ENCODE measurements at places on chromosomes 13 and 19.

- no peak for DNase-seq
These were observed 609 bp downstream of the ZAR1L start for GRCh38 chr13:32314271-32315237.

DNA sequence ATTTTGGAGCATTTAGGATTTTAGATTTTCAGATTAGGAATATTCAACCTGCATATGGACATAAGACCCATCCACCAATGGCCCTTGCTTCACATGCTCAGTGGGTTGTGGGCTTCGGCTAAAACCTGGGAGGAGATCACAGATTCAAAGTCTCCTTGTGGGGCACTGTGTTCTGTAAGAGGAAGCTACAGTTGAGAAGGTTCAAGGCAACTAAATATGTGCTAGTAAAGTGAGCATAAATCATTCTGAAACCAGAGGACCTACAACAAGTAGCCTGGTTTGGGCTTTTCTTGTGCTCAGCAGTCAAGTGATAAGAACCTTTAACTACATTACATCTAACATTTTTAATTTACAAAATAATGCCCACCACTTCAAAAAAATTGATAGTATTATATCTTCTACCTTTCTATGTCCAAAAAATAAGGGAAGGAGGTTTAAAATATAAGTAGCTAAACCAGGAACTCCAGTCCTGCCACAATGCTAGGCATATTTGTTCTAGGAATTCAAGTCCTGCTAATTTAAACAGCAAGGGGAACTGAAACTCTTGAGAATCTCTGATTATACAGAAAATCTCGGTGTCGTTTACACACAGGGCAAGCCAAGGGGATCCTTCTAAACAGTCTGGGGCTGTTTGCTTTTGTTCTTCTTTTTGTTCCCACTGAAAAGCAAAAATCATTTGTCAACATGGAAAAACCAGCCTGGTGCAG lies 36.6 kb downstream of the FOXO1 start:
- no peak for DNase-seq

GRCh38 chr19:30088567-30088966 lies 146.5 kb downstream of the URI1 start:
- no peak for DNase-seq

- no peak for DNase-seq
These were observed 141.3 kb downstream of the RNF17 start for GRCh38 chr13:24905242-24905641.

DNA sequence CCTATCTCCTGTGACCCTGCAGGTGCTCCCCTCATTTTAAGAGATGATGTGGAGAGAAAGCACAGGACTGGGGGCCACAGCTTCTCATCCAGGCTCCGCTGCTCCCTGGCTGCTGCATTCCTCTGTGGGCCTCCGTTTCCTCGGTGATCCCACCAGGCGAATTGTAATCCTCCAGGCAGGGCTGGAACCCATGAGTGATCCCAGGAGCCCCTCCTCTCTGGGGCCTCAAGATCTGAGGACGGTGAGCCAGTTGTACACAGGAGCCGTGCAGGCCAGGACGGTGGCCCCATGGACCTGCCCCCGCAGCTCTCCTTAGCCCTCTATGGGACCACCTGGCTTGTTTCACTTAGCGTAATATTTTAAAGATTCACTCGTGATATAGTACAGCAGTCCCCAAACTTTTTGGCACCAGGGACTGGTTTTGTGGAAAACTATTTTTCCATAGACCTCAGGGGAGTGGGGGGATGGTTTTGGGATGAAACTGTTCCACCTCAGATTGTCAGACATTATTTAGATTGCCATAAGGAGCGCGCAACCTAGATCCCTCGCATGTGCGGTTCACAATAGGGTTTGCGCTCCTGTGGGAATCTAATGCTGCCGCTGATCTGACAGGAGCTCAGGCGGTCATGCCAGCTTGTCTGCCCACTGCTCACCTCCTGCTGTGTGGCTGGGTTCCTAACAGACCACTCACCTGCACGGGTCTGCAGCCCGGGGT lies 5.6 kb downstream of the FFAR3 start:
- no peak for DNase-seq

DNA sequence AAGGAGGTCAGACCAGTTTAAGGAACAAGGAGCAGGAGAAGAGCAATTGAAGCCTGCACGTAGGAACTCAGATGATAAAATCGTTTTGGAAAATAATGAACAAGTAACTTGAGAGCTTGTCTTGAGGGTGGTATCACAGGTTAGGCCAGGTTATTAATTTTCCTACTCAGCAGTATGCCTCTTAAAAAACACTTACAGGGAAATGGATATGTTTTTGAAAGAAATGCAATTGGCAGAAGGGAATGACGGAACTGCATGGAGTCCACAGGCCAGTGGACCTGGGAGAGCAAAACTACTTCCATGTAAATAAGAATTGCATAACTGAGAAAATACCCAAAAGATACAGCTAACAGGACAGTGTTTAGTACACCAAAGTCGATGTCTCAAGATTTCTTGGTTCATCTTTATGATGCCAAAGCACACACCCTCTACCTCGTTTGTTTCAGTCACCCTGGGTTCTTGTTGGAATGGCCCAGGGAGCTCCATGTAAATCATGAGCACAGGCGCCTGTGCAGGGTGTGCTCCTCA lies 35.2 kb downstream of the MBNL2 start:
- no peak for DNase-seq

GRCh38 chr13:20901668-20902437 lies 693 bp downstream of the XPO4 start:
- DNase-seq = peak; percentile 41

GRCh38 chr13:63345835-63346234 lies 1930.2 kb upstream of the PCDH20 start:
- DNase-seq = no peak

GRCh38 chr19:54391589-54392061 lies 23.6 kb upstream of the TTYH1 start:
- no peak for DNase-seq

DNA sequence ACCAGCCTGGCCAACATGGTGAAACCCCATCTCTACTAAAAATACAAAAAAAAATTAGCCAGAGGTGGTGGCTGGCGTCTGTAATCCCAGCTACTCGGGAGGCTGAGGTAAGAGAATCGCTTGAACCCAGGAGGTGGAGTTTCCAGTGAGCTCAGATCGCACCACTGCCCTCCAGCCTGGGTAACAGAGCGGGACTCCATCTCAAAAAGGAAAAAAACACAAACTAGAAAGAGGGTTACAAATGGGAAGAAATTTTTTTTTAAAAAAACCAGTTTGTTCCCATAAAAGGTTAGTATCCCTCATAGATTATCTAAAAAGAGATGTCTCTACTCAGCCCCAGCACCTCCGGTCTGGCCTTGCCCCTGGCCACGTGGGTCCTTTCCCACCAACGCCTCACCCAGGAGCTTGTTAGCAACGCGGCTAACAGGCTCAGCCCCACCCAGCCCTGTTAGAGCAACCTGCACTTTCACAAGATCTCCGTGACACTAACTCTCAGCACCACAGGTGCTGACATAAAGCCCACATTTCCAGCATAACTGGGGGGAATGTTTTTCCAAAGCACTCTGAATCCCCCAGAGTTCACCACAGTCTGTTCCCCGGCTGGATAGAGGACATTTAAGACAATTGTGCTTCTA lies 4.3 kb downstream of the DMKN start:
- DNase-seq = no peak

DNA sequence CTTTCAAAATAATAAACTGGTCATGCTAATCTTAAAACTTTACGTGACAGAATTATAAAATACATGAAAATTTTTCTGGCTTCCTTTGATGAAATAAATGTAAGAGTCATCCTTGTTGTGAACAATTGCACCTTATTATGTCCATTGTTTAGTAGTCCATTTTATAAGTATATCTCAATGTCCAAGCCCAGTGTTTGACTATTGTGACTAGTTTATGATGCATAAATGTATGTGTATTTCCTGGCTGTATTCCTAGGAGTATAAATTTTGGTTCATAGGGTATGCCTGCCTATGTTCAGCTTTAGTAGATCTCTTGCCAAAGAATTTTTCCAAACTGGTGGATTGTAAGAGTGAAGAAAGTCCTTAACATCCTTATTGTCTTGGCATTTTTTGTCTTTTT lies 2895.5 kb upstream of the PCDH20 start:
- no peak for DNase-seq

GRCh38 chr19:7856679-7857663 lies 17.2 kb downstream of the PRR36 start:
- no peak for DNase-seq

GRCh38 chr19:17671906-17672305 lies 16.2 kb downstream of the UNC13A start:
- DNase-seq = no peak

DNA sequence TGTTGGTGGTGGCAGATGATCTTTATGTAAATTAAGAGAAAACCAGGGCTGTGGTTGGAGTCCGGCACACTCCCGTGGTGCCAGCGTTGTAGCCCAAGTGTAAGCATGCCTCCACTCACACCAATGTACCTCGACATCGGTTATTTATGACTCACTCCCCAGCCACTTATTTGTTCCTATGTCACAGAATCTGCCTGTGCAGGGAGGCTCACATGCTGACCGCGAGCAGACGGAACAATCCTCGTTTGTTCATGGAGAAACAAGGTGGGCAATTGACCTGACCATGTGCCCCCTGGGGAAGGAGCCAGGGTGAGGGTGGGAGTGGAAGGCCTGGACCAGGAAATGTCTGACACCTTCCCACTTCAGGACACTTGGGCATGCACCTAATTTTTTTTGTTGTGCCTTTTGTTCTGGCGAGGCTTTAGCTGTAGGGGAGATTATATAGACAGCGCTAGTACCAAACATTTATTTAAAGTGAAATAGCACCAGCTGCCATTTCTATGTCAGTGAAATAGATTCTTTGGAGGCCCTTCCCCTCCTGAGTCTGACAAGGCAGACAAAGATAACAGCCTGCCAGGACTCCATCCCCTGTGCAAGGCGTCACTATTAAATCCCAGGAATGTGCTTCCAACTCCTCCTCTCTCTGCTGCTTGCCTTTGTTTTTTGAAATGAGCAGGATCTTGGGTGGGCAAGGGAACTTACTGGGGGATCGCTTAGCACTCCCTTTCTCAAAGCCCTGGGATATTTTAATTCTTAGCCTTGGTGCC lies 394.2 kb downstream of the FGF9 start:
- no peak for DNase-seq

- DNase-seq = no peak
These were observed 497.6 kb downstream of the SUCLA2 start for GRCh38 chr13:47503475-47503874.
